ENCODE measurements at places on chromosomes 16 and 17.

DNA sequence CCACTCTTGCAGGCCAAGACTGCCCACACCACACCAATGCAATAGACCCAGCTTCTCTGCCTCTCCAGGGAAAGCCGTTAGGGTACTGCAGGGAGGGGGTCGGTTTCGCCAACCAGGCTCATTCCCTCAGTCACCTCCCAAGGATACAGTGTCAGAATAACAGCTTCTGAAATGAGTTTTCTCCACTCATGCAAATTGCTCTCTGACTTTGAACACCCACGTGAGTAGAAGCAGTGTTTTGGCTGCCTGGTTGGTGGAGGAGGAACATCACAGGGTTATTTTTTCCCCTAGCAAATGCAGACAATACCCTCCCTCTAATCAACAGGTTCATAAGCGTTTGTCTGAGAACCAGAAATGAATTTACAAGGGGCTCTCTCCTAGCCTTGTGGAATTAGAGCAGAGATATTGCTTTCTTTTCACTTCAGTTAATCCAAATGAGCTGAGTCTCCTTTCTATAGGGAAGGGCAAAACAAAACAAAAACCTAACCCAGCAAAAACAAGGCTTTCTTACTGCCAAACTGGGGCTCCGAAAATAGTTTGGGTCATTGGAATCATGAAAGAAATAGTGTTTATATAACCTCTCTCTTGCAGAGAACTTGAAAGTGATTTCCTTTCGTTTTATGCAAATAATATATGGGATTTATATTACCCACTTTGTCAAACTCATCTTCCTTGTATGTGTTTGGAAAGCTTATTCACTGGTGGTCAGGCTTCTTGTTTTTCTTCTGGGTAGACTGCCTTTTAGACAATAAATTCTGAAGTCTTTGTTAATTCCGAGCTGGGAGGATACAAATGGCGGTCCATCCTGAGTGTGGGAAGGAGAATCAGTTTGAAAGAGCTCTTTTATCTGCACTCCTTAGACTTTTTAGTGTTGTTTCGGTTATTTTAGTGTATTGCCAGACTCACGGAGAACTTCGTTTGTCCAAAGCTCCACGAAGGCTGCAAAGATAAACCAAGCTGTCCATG lies 229.9 kb downstream of the MSI2 start:
- DNase-seq, result no peak

GRCh38 chr16:72111657-72112451 lies 18.2 kb downstream of the DHX38 start:
- DNase-seq, result no peak

GRCh38 chr17:64387545-64388171 lies 3.0 kb downstream of the PECAM1 start:
- no peak for DNase-seq

GRCh38 chr16:2033057-2033908 lies 6.6 kb downstream of the NHERF2 start:
- no peak for DNase-seq

Measured in GM18507 (cell line).